A673 (cell line): ENCODE measurements at places on chromosomes 3 and 15.

DNA sequence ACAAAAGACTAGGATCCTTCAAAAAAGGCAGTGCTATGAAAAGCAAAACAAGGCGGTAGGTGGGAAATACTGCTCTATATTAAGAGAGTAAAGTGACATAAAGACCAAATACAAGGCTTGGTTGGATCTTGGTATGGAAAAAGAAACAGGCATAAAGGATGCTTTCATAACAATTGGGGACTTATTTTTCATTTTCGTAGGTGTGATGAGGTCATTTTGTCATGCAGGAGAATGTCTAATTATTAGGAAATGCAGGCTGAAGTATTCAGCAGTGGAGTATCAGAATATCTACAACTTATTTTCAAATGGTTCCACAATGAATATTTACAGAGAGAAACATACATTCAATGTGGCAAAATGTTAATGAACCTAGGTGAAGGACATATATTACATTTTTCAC, 9.0 kb downstream of the XPC start:
- no peak for DNase-seq

DNA sequence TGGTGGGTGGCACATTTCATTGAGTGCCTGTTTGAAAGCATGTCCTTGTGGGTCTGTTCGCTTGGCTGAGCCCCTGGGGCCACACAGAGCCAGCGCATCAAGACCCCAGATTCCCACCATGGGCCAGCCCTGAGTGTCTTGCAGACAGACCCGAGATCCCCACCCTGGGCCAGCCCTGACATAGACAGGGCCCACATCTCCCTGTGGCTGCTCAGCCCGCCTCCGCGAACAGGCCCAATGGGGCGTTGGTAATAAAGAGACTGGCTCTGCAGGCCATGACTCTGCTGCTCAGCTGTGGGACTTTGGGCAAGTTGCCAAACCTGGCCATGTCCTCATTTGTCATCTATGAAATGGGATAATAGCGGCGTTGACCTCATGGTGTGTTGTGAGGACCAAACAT, 22.6 kb downstream of the FAH start:
- no peak for DNase-seq

GRCh38 chr3:122497425-122497824, 17.3 kb downstream of the KPNA1 start:
- peak; percentile 50 for DNase-seq

GRCh38 chr15:89116404-89116803, 28.1 kb downstream of the ABHD2 start:
- DNase-seq: no peak

- DNase-seq: no peak
These were observed 16.0 kb downstream of the NR1D2 start for GRCh38 chr3:23961066-23961465.

DNA sequence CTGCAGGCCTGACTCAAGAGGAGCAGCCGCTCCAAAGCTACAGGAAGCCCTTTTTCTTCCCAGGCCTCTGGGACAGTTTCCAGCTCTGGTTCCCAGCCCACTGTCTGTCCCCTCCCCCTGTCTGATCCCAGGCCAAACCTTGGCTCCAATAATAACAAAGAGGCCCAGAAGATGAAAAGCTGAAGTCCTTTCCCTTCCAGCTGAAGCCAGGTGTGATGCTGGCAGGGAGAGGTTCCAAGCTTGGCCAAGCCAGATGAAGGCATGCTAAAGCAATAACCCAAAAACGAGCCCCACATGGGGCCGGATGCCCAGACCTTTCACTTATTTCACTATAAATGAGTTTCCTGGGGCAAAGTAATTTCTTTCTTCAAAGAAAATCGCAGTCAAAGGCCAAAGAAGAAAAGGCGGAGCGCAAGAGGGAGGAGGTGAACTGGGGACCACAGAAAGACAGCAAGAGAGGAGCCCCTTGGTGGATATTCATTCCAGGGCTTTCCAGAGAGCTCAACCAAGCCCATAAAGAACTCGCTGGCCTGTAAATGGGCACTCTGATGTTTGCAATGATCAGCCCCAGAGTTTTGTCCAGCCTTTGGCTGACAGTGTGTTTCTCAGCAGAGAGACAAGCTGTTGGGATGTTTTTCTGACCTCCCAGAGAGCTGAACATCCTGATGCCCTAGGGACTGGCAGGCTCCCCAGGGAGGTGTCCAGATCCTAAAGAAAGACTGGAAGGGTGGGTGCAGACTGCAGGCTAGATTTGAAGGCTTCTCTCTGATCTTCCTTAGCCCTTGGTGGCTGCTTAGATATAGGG, 157.6 kb downstream of the UACA start:
- DNase-seq: peak; percentile 38

DNA sequence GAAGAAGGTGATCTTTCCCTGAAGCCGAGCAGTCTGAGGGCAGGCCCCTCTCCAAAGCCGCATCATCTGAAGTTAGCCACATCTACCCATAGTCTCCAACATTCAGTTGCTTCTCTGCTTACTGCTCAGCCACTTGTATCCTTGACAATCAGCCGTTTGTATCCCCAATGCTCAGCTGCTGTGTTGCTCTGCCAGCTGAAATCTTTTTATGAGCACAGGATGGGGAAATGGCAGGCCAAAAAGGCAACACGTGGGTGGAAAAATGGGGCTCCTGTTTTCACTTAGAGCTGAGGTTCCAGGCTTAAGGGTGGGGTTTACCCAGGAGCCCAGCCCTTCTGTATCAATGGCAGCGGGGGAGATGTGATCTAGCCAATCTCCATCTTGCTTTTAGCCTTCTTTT, 36.3 kb downstream of the METTL6 start:
- DNase-seq: no peak

DNA sequence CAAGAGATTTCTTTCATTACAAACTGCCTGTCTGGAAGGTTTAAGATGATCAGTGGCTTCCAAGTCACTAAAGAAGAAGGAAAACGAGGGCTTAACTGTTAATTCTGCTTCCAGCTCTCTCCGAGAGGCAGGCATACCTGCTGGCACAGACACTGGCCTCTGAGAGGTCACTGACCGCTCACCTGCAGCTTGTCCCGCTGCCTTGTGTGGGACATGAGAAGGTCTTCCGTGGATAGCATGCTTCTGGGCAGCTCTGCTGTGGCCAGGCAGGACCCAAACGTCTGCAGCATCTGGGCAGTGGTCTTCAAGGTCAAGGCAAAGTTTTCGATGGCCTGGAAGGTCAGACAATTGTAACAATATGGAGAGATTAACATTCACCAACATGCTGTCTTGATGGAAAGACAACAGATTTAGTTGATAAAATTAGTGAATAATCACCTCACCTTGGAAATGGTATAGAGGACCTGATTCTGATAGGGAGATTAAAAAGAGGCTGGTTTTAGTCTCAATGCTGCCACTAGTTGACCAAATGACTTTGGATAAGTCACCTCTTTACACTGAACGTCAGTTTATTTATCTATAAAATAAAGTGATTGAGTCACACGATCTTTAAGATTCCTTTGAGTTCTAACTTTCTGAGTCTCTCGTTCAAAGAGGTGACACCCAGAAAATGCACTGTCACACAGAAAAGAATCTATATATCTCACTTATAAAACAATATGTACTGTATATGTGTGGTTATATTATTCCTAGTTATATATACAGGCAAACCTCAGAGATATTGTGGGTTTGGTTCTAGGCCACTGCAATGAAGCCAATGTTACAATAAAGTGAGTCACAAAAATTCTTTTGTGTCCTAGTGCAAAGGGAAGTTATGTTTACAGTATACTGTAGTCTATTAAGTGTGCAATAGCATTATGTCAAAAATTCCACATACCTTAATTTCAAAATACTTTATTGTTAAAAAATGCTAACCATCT, 65.1 kb downstream of the B3GNT5 start:
- DNase-seq: no peak
